ENCODE measurements at places on chromosomes 6 and 20. TPM values are rescaled to one million over a fixed set of nuclear protein-coding genes. Genes with fewer than 3 reads are reported as not detected.

Gene HLA-G
- not detected for total RNA-seq

DNA sequence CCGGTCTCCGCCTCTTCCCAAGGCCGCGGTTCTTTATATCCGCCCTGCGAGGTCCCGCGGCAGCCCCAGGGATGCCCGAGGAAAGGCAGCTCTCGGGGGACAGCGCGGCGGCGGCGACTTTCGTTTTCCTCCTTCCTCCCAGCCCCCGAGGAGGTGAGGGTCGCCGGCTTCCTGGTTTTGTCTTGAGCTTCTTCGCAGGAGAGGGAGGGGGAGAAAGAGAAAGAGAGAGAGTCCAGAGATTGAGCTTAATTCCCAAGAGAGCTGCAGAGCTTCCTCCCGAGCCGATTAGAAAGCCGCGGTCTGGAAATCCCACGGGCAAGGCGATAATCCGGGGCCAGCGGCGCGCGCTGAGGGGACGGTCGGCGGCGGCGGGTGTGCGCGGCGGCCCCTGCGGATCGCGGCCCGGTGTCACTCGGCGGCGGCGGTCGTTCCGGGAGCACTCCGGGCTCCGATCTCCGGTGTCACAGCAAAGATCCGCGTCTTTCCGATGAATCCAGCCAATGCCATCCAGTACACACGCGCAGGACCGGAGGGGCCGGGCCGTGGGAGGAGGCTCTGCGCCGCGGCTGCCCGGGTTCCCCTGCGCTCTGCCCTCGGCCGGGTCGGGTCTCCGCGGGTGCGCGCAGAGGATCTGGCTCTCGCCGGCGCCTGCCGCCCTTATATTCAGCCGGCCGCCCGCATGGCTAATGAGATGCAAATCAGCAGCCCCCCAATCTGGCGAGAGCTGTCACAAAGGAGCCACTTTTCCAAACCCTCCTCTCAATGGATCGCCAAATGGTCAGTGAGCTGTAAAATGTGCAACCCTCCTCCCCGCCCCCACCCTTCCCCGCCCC, at the start of gene DLL1:
DLL1 (minus strand) TSS at position 783 of the 833 bp plus-strand sequence. CDS start 939 bp downstream, outside the sequence.
- H3K36me3 ChIP-seq = peaks cover 5% of the 10 kb centered on the region
- peaks cover 14% of the 10 kb centered on the region for H3K4me1 ChIP-seq
- peak within 1 kb of the TSS; percentile 85 for H3K4me3 ChIP-seq
- peak within 1 kb of the TSS; percentile 23 for H3K27ac ChIP-seq
- H3K27me3 ChIP-seq = peaks cover 72% of the 10 kb centered on the region
- peak; percentile 16 for DNase-seq

GRCh38 chr6:36035225-36035624, 7.6 kb downstream of the MAPK14 start:
- H3K4me3 ChIP-seq = no peak overlapping the region
- no peaks in the 10 kb centered on the region for H3K36me3 ChIP-seq

GRCh38 chr20:13665709-13666395, 27.1 kb upstream of the TASP1 start:
- H3K4me1 ChIP-seq = peaks cover 4% of the 10 kb centered on the region
- no peaks in the 10 kb centered on the region for H3K27me3 ChIP-seq
- DNase-seq = no peak
- no peak overlapping the region for H3K27ac ChIP-seq
- no peaks in the 10 kb centered on the region for H3K36me3 ChIP-seq
- H3K4me3 ChIP-seq = no peak overlapping the region

GRCh38 chr6:143232849-143233248, 172.2 kb downstream of the AIG1 start:
- H3K4me1 ChIP-seq = peaks cover 7% of the 10 kb centered on the region
- peaks cover 8% of the 10 kb centered on the region for H3K36me3 ChIP-seq
- DNase-seq = peak; percentile 70
- H3K4me3 ChIP-seq = no peak overlapping the region
- peak overlapping the region; percentile 33 for H3K27ac ChIP-seq
